ENCODE measurements at places on chromosomes 6 and 20.
A peak's percentile ranks its signal among the peaks of the same experiment; 100 is the strongest.

GRCh38 chr6:168150551-168151320, 71.7 kb upstream of the FRMD1 start:
- no peak for DNase-seq

GRCh38 chr6:131062241-131063027, 611 bp downstream of the EPB41L2 start:
- DNase-seq, result no peak

DNA sequence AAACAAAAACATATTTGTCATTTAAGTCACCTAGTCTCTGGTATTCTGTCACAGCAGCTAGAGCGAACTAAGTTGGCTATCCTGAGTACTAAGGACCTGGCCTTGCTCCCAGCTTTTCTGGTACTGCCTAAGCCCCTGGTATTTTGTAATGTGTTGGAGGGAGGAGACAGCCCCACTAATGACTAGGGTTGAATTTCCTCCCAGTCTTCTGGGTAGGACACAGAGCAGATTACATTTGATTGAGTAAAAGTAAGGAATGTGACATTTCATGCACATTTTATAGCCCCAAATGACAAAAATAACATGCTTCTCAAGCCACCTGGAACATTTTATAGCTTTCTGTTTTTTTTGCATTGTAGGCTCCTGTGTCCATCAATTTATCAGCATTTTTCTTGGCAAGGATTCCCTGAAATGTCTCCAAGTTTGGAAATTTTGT, 47.9 kb upstream of the DDR1 start:
- DNase-seq, result no peak

GRCh38 chr20:37941332-37941731, 38.4 kb downstream of the VSTM2L start:
- no peak for DNase-seq

DNA sequence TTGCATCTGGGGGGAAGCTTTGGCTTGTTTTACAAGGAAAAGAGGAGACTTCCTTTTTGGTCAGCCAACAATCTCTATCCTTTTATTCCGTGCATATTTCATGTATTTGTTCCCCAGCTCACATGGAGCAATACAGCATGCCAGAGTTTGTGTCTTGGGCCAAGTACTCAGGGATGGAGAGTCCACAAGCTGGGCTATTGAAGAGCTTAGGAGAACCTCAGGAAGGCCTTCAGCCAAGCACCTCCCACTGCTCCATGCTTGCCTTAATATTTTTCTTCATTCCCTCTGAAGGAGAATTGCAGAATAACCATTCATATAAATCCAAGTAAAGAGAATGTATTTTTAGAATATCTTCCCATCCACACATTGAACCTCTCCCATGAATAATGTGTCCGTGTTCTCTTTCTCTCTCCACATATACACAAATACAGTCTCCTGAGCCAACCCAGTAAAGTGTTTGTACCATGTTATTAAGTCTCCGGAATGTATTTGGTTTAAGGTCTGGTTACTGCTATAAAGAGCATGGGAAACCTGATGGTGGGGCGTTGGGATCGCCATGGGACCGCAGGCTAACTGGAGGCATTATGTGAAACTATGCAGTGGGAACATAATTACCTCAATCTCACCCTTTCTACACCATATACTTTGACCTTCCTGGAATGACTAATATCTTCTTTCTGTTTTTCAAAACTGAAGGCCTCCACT, 3.0 kb downstream of the LAMA4 start:
- no peak for DNase-seq

GRCh38 chr20:56592817-56593216, 36.3 kb upstream of the TFAP2C start:
- no peak for DNase-seq

GRCh38 chr6:45718871-45719270, 296.8 kb downstream of the CLIC5 start:
- no peak for DNase-seq

DNA sequence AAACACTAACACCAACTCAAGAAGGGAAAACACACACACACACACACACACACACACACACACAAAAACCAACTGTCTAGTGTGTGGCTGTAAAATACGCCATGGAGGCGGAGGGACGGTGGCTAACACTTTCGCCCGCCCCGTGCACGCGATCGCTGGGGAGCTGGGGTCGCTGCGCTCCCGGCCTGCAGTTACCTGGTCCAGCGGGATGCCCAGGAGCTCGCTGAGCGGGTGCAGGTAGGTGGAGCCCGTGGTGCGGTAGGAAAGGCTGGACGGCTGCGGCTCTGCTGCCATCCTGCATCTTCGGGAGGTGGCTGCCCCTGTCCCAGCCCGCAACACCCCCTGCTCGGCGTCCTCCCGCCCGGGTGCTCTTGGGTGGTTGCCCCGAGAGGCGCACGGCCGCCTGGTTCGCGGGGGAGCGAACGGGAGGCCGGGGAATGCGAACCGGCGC, 303 bp downstream of the MBOAT1 start:
- DNase-seq, result peak; percentile 34

DNA sequence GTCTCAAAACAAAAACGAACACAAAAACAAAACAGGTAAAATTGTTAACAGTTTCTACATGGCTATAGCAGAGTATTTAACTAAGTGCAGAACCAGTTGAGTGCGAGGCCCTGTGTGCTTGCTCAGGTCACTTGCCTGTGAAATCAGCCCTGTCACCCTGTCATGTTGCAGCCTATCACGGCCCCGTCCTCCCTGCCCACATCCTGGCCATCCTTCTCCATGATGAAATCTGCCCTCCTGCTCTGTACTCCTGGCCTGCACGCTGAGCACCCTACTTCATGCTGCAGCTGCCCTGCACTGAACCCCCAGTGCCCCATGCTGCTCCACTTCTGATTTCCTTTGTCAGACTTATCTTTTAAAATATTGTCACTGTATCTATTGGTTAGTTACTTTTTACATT, 62.4 kb downstream of the DTD1 start:
- no peak for DNase-seq

- DNase-seq, result no peak
Measured at GRCh38 chr6:81093051-81093450, 659.4 kb downstream of the TENT5A start.

GRCh38 chr6:34154668-34155447, 9.0 kb upstream of the GRM4 start:
- DNase-seq, result peak; percentile 64

DNA sequence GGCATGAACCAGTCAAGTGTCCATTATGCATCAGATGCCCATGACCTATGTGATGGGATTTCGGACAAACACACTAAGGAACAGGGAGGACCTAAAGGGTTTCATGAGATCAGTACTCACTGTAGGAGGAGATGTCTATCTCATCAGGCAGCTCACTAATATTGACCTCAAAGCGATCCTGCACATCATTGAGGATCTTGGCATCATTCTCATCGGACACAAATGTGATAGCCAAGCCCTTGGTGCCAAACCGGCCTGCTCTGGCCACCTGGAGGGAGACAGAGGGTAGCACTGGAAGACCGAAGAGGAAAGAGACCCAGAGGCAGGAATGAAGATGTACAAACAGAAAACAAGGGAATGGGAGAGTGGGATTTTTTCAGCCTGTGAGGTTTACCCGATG, 1.9 kb downstream of the MCCD1 start:
- no peak for DNase-seq

- no peak for DNase-seq
Measured at GRCh38 chr6:130207979-130208649, 14.6 kb downstream of the SAMD3 start.

- DNase-seq, result no peak
Measured at GRCh38 chr20:36624068-36624943, 18.7 kb downstream of the RAB5IF start.

- no peak for DNase-seq
Measured at GRCh38 chr6:167744681-167745669, 81.7 kb upstream of the AFDN start.

- no peak for DNase-seq
Measured at GRCh38 chr6:121344539-121344938, 10.3 kb upstream of the TBC1D32 start.

DNA sequence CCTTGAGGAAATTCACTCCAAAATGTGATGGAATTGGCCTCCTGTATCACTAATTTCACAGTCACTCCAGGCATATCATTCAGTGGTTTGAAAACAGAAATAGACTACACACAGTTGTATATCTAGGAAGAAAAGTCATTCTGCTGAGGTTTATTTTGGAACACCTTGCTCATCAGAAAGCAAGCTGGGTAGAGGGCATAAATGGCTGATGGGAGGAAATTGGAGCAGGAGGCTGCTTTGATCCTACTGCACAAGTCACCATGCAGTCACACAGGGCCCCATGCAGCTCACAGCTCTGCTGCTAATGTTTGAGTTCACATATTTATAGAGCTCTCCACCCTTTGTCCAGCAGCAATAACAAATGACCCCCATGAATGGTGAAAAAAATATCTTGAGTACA, 12.3 kb downstream of the NHLRC1 start:
- DNase-seq, result no peak

GRCh38 chr6:30759575-30760239, 15.4 kb upstream of the IER3 start:
- no peak for DNase-seq

DNA sequence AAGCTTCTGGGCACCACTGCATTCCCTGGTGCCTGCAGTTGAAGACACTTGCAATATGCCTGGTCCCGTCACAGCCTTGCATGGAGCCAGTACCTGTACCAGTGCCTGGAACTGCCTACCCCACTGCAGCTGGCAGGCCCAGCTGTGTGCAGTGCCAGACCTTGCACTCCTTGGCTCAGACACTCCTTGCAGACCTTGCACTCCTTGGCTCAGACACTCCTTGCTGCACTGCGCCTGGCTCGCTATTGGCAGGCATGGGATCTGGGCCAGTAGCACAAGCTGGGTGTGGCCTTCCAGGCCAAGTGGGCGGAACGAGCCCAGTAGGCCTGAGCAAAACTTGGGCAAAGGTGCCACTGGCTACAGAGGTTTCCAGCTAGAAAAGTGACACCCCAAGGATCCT, 1189.1 kb downstream of the GRIK2 start:
- DNase-seq, result no peak

GRCh38 chr20:59071216-59071615, 28.6 kb upstream of the PRELID3B start:
- no peak for DNase-seq

GRCh38 chr6:168385037-168385759, 55.8 kb upstream of the SMOC2 start:
- DNase-seq, result no peak

DNA sequence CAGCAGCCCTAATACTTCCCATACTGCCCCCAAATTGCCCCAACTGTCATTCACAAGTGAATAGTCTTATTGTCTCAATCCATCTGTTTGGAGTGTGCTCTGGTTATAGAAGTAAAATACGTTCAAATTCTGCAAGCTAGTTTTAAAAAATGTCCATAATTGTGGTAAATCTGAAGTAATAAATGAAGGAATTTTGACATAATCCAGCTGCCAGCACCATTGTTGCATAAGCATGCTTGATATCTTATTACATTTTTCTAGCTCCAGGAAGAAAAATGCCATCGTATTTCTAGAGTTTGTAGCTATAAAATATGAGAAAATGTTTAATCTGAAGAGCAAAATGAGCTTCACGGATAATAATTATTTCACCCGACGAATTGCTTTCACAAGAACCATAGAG, 664.7 kb downstream of the RFPL4B start:
- DNase-seq, result no peak

DNA sequence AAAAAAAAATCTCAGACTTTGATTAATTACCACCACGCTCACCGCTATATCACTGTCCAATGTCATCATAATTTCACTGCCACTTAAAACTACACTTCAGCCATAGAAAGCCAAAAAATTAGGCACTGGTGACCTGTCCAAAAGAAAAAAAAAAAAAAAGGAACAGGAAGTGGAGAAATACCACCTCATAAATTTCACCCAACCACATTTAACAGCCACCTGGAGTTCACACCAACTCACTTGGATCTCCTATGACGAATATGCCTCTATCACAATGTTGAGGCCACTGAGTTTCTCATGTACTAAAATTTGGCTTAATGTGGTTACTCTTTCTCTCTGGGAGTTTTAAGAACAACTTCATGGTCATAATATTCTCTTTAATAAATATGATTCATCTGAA, 237.5 kb upstream of the RSPO3 start:
- DNase-seq, result no peak

GRCh38 chr6:55794136-55794812, 81.1 kb downstream of the BMP5 start:
- DNase-seq, result no peak

GRCh38 chr20:63538204-63539091, 1.3 kb upstream of the PTK6 start:
- no peak for DNase-seq

GRCh38 chr20:19275630-19276071, 63.2 kb downstream of the SLC24A3 start:
- no peak for DNase-seq

DNA sequence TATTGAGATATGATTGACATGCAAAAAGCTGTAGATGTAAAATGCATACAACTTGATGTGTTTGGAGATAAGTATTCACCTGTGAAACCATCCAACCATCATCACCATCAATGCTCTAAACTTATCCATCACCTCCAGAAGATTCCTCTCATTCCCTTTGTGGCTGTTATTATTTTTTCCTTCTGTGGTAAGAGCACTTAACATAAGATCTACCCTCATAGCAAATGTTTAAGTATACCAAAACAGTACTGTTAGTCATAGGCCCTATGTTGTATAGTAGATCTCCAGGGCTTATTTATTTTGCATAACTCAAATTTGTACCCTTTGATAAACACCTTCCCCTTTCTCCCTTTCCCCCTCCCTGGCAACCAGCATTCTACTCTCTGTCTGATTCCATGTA, 31.2 kb upstream of the CCN6 start:
- DNase-seq, result no peak

- no peak for DNase-seq
Measured at GRCh38 chr6:3766214-3766613, 14.7 kb upstream of the PXDC1 start.

DNA sequence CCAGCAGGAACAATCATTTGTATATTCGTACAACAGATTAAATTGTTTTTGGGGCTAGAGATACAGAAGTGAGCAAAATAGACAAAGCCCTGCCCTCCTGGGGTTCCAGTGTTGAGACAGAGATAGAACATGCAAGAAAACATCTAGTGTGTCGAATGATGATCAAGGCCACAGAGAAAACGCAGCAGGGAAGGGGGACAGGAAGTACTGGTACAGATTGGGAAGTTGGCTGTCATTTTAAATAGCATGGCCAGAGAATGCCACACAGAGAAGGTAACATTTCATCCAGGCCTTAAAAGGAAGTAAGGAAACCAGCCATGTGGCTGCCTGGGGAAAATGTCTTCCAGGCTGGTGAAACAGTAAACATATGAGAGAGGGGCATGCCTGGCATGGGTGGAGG, 202.6 kb upstream of the MYLIP start:
- no peak for DNase-seq

- no peak for DNase-seq
Measured at GRCh38 chr6:97626671-97627441, 343.8 kb upstream of the MMS22L start.

- DNase-seq, result no peak
Measured at GRCh38 chr20:36219671-36220220, 16.5 kb upstream of the AAR2 start.

- no peak for DNase-seq
Measured at GRCh38 chr20:8150591-8150990, 18.5 kb downstream of the PLCB1 start.

GRCh38 chr6:70183538-70183937, 119.3 kb downstream of the COL9A1 start:
- no peak for DNase-seq

Measured in activated CD4-positive, alpha-beta T cell treated with anti-CD3 and anti-CD28 coated beads, Interleukin-2, amount 10 ng/mL, durations not matched to agents 7 days and 5 days (primary cell).